Left ventricle myocardium inferior (tissue), 1 donor: ENCODE measurements at places on chromosomes 2 and 18.

GRCh38 chr2:174775571-174775980, 11.3 kb upstream of the CHRNA1 start:
- DNase-seq: no peak

GRCh38 chr2:23925702-23926289, 1.1 kb downstream of the ATAD2B start:
- DNase-seq: peak; percentile 25

DNA sequence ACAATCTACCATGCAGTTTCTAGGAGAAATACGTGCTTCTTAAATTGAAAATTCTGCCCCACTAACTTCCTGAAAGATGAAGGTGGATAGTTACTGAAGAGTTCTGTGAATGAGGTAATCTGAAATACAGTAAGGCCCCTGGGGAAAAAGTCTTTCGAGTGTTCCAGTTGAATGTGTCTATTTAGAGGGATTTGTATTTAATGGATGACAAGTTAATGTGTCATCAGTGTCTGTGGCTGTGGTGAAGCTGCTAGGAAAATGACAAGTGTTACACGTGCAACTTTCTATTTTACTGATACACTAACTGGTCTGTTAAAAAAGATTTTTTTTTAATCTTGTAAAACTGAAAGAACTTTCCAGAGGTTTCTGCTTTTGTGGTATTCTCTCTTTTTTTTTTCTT, 384.6 kb downstream of the STK39 start:
- no peak for DNase-seq

DNA sequence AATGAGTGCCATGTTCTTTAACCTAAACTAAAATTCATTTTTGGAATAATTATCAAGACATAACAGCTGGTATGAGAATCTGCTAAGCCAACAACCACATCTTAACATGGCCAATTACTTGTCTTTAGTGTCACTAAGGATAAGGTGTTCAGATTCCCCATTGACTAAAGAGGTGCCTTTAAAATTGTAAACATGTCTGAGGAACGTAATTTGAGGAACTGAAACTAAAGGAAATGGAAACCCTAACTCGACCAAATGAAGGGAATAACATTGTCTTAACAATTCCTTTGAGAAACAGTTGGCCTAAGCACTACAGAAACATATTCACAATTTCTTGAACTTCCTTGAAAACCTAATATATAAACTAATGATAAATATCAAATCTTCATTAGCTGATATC, 355.4 kb upstream of the GULP1 start:
- DNase-seq: no peak

DNA sequence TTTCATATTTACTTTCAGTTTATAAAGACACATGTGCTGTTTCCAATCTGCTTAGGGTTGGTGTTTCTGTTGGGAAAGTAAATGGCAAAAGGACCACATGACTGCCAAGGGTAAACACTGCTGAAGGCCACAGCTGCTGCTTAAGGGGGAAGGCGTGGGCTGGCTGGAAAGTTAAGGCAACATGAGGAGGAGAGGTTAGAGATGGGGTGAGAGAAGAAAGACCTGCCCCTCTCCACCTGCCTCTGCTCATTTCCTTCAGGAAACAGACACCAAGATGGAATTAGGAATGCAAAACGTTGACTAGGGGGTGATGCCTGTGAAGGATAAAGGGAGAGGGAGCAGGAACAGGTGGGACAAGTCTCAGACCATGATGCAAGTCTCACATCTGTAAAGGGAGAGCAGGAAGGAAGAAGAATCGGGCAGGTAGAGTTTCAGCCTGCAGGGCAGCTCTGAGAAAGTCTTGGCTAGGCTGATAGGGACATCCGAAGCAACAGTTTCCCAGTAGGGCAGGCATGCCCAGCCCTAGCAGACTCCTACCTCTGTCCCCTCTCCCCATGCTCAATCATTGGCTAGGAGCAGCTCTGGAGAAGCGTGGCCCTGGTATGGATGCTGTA, 86.0 kb downstream of the CDC42EP3 start:
- no peak for DNase-seq

DNA sequence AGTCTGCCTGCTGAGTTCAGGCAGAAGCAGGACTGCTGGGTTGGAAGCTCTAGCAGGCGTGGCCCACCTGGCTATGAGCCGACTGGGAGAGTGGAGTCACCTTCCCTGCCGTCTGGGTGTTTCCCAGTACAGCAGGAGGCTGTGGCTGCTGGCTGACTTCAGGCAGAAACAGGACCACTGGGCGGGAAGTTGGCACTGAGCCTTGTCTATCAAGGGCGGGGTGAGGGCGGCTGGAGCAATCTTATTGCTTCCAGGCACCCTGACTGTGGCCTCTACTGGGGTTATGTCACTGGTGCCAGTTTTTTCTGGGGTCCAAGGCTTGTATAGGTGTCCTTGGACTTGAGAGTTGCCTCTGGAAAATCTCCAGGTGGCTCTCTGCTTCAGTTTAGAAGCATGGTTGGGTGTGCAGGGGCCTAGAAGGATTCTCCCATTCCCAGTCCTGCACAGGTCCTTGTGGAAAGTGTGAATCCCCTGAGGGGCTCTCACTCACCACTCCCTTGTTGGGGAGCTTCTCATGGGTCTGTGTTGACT, 30.5 kb downstream of the LTBP1 start:
- peak; percentile 86 for DNase-seq

DNA sequence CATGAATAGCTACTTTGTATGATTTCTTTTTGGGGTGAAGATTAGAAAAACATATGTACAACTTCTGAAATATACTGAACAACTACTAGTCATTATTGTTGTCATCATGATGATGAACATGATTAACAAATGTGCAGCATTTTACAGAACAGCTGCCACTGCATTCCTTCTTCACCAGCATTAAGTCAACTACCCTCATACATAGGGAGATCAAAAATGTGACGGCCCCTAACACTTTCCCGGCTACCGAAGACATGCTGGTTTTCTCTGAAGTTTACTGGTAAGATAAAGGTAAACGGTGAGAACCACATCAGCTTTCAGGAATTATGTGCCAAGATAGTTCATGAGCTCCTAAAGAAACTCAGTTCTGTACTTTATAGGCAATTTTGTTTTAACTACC, 121.0 kb upstream of the LRATD1 start:
- DNase-seq: no peak

- no peak for DNase-seq
These were observed 2.6 kb downstream of the THADA start for GRCh38 chr2:43593254-43593653.

- peak; percentile 27 for DNase-seq
These were observed 109.9 kb downstream of the SLC4A3 start for GRCh38 chr2:219737270-219737691.

GRCh38 chr18:46213295-46213694, 109.1 kb downstream of the HAUS1 start:
- DNase-seq: no peak

DNA sequence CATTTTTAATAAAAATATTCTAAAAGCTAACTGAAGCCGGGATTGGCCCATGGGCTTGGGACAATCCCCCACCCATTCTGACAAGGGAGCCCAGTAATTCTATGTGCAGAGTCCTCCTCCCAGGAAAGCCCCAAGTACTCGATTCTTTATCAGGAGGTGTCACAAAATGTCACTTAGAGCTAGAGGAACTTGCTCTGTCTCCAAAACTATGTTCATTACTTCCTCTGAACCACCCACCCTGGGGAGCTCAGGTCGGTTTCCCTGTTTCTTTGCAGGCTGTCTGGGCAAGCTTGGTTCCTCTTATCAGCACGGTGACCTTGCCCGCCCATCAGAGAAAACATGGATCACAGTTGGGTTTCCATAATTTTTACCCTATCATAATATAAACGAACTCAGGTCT, 430.6 kb upstream of the ID2 start:
- no peak for DNase-seq

- no peak for DNase-seq
These were observed 4.1 kb downstream of the SERTAD2 start for GRCh38 chr2:64649626-64650025.

DNA sequence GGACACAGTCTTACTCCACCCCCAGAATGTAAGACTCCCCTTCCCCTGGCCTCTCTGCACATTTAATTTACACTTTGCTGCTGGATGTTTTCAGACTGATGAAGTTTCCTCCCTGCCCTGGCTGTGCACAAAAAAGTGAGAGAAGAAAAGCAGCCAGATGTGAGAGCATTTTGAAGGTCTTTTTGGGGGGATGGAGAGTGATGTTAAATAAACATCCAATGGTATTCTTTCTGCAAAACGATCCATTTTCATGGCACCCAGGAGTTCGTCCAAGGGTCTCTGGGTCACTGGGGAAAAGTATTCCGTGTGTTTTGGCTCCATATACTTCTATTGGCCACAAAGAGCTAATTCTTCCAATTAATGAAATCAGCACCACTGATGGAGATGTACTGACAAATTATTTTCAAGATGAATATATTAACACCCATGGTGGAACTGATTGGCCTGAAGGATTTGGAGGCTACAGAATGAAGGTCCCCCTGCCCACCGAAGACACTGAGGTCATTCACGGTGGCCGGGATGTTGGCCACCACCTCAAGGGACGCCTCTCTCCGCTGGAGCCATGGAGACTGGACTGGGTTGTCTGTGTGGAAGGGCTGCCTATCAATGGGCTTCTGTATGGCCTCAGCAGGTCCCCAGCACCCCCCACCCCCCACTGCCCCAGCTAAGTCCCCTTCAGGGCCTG, 107.6 kb upstream of the PKDCC start:
- DNase-seq: no peak

GRCh38 chr2:41880561-41881243, 167.1 kb upstream of the PKDCC start:
- no peak for DNase-seq

GRCh38 chr2:24169023-24169422, 5.8 kb upstream of the FAM228A start:
- DNase-seq: no peak

- DNase-seq: no peak
These were observed 5.4 kb upstream of the IL1RL2 start for GRCh38 chr2:102181376-102181775.

- no peak for DNase-seq
These were observed 848 bp downstream of the VRK2 start for GRCh38 chr2:58047373-58047935.

DNA sequence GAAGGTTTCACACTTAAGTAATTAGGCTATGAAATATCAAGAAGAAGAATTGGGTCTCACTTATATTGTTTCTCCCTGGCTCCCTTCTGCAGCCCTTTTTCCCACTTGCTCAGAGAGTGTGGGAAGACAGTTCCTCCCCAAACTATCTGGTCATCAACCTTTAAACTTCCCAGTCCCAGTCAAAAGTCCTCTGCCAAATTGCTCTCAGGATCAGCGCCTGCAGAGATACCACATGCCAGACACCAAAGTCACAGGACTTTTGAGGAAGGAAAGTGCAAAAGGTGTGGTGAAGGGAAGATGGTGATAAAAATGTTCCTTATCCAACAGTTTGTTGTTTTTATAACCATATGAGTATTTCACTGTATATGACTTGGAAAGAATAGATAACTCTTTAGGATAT, 51.3 kb downstream of the DLGAP1 start:
- no peak for DNase-seq

GRCh38 chr2:169050476-169051240, 18.7 kb upstream of the DHRS9 start:
- no peak for DNase-seq

DNA sequence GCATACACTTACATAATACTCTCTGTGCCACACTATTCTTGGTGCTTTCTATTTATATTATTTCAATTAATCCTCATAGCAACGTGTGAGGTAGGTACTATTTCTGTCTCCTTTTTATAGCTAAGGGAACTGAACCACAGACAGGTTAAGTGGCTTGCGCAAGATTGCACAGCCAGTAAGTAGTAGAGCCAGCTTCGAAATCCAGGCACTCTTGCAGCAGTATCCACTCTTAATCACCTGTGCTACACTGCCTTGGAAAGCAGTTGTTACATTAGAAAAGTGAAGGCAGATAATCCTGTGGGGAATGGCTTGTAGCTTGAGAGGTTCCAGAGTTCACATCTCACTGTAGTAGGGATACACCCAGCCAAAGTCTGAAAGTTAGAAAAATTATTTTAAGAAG, 198.3 kb downstream of the LDLRAD4 start:
- no peak for DNase-seq

DNA sequence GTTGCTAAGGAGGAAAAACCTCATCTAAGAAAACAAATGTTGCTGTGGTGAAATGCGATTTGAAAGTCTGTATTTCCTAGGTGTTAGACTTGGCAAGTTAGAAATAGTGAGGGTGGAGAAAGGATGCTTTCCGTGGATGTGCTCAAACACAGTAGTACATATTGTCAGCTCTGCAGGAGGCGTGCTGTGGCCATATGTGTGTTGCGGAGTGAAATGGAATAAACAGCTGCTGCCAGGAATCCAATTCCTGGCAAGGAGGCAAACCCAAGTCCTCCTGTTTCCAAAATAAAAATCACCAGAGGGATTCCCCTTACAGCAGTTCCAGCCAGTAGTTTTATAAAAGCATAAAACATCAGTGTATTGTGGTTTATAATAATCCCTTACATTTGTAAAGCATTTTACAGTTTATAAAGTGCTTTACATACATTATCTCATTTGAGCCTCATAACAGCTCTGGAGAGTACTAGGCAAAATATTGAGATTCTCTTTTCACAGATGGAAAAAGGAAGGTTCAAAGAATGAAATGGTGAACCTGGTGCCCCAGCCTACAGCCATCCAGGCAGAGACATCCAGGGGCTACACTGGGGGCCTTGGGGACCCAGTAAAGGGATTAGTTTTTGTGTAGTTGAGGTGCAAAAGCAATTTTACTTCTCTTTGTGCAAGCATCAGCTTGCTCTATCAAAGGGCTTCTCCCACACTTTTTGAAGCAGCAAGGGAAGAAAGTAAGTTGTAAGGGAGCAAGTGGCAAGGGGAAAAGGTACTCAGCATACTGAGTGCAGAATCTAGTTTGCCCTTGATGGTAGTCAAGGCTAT, 206.0 kb downstream of the AGPS start:
- DNase-seq: peak; percentile 44

DNA sequence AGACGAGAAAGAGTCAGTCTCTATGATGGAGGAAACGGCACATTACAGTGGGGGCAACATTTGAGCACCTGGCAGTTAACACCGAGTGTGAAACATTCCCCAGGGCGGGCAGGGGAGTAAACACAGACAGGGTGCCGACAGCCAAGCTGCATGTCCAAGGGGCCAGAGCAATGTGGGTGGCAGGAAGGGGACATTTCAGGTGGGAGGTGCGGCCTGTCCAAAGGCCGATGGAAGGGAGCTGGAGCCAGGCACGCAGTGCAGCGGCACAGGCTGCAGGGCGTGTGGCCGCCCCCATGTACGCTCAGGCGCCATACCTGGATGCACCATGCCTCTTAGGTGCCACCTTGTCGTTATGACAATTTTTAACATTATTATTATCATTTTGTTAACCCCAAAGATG, 43.3 kb downstream of the TIMM21 start:
- no peak for DNase-seq

DNA sequence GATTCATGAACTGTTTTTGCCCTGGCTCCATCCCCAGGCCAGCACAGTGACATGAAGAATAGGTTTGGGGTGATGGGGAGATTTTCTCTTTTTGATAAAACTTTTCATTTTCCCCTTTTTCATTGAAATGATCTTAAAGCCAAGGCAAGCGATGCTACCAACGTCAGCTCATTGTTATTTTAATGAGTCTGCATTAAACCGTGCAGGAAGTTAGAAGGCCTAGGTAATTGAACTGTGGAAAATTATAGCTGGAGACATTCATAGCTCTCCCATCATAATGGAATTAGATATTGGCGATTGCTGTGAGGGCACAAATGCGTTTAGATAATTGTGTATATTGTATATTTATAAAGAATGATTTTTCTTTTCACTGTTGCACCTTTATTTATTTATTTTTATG, 33.2 kb downstream of the SMARCAL1 start:
- no peak for DNase-seq
